ENCODE measurements at places on chromosomes 12 and 14. TPM values are rescaled to one million over a fixed set of nuclear protein-coding genes. Genes with fewer than 3 reads are reported as not detected.

PAPLN gene
- 5.5 TPM for total RNA-seq

FNTB gene
- total RNA-seq: 21.5 TPM

PPP1R1A gene
- total RNA-seq: not detected

EIF2S3B gene
- 0.77 TPM for total RNA-seq

TSPAN8 gene
- total RNA-seq: not detected

SERPINA12 gene
- total RNA-seq: not detected

PMEL gene
- 1.1 TPM for total RNA-seq
